T-cell (primary cell): ENCODE measurements at places on chromosomes 16 and 17. TPM values are rescaled to one million over a fixed set of nuclear protein-coding genes. Genes with fewer than 3 reads are reported as not detected.

- H3K36me3 ChIP-seq: no peaks in the 10 kb centered on the region
- no peak for DNase-seq
- no peak overlapping the region for H3K27ac ChIP-seq
- no peaks in the 10 kb centered on the region for H3K4me1 ChIP-seq
- peaks cover 5% of the 10 kb centered on the region for H3K27me3 ChIP-seq
Measured at GRCh38 chr16:87165151-87165550, 152.0 kb downstream of the C16orf95 start.

DNA sequence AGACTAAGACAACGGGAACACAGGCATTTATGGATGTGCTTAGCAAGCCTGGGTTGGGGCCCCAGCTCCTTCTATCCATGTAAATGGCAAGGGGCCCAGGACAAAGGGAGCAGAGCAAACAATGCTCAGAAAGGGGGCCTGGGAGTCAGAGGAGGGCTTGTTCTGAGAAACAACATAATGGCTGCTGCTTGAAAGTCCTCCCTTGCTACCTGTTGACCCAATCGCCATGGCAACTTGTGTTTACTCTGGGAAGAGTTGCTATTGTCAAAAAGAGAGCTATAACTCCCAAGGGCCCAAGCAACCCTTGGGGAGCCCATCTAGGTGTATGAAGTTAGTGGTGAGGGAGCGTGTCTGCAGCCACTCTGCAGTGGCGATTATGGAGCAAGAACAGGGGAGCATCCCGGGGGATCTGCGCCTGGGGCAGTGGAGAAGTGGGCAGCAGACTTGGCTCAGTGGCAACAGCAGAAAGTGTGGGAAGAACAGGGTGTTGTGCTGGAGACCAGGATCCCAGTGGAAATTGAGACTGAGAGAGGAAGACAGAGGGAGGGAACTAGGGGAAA lies 118.7 kb upstream of the NLRP1 start:
- no peaks in the 10 kb centered on the region for H3K36me3 ChIP-seq
- peak overlapping the region; percentile 7 for H3K4me3 ChIP-seq
- no peaks in the 10 kb centered on the region for H3K4me1 ChIP-seq

Gene DLX4
- total RNA-seq: 1.2 TPM

DNA sequence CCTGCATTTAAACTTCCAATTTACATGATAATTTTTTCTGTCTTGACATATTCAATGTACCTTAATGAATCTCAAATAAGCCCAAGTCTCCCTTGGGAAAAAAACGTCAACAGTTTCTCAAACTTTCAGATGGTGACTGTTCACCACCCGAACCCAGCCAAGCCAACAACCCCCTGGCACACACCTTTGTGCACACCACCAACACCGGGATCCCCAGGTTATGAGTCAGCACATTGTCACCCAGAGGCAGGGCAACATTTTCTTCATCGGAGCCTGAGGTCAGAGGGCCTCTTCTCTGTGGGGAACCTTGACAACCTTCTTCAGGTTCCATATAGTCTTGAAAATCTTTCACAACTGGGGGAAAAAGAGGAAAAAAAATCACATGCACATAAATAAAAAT lies 15.5 kb downstream of the DYNC1LI2 start:
- DNase-seq: no peak
- H3K4me3 ChIP-seq: no peak overlapping the region
- no peaks in the 10 kb centered on the region for H3K27me3 ChIP-seq
- peaks cover 9% of the 10 kb centered on the region for H3K4me1 ChIP-seq
- no peak overlapping the region for H3K27ac ChIP-seq

DNA sequence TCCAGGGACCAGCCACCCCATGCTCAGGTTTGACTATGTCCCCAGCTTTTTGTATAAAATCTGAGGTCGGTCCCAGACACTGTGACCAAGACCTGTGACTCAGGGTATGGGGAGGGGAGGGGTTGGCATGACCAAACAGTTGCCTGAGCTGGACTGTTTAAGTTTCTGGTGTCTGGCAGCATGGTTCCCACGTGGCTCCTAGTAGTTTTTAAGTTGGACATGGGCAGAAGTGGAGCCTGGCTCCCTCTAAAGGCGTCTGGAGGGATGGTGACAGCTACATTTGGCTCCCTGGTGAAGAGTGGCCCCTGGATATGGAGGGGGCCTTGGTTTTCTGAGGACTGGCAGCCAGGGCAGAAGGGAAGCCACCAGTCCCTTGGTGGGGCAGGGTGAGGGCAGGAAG lies 7.9 kb downstream of the SMCR8 start:
- H3K36me3 ChIP-seq: peaks cover 26% of the 10 kb centered on the region
- H3K4me1 ChIP-seq: no peaks in the 10 kb centered on the region
- no peak overlapping the region for H3K4me3 ChIP-seq
- H3K27ac ChIP-seq: no peak overlapping the region
- no peaks in the 10 kb centered on the region for H3K27me3 ChIP-seq
- DNase-seq: no peak

DNA sequence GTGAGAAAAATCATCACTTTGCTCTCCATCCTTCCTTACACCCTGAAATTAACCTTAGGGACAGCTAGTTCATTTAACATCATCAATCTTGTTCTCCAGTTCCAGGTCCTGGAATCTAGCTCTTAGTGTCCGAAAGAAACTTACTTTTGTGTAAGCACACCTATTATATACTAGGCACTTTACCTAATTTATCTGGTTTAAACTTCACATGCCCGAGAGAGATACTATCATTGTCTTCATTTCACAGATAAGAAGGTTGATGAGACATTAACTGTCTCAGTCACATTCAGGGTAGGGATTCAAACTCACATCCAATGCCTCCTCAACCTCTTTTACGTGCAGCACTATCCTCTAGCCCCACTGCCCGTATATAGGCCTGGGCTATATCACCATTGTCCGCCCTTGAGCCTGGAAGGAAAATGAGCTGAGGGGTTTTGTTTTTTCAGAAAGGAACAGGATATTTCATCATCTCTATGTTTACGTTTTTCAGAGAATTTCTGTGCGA lies 501 bp upstream of the AP2B1 start:
- H3K36me3 ChIP-seq: no peaks in the 10 kb centered on the region
- peaks cover 4% of the 10 kb centered on the region for H3K27me3 ChIP-seq
- DNase-seq: no peak

GRCh38 chr17:10428781-10429180 lies 7.0 kb upstream of the MYH8 start:
- no peak overlapping the region for H3K27ac ChIP-seq
- no peak for DNase-seq
- H3K4me1 ChIP-seq: no peaks in the 10 kb centered on the region
- no peaks in the 10 kb centered on the region for H3K36me3 ChIP-seq
- H3K4me3 ChIP-seq: no peak overlapping the region

Gene PGP
- 22.7 TPM for total RNA-seq

DNA sequence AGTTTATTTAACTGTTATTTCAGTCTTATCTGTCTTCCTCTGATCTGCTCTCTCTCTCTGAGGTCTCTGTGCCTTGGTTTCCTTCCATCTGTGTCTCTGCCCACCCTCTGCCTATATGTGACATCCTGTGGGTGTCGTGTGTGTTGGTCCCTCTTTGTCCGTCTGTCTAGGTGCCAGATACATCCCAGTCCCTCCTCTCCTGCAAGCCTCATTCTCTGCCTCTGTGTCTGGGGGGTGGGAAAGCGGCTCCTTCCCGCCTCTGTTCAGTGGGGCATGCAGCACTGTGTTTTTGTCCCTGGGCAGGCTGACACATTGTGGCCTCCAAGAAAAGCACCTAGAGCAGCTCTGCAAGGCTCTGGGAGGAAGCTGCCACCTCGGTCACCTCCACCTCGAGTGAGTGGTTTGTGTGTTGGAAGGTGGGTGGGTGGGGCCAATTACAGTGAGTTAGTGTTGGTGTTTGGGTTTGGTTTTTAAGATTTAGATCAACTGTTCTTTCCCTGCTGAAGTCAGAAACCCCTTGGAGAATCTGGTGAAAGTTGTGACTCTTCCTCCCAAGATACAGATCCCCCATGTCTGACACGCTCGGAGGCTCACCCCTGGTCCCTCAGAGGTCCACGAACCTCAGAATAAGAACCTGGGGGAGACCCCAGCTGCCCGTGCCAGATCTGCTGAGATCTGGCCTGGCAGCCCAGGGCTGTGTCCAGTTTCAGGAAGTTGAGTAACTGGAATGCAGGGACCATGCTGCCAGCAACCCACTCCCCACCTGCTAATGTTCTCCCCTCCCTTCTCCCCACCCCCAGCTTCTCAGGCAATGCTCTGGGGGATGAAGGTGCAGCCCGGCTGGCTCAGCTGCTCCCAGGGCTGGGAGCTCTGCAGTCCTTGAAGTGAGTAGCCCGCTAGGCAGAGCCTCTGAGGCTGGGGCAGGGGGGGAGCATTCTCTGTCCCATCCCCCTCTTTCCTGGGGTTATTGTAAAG lies 50.9 kb upstream of the CPNE2 start:
- H3K36me3 ChIP-seq: peaks cover 72% of the 10 kb centered on the region
- H3K27me3 ChIP-seq: no peaks in the 10 kb centered on the region
- H3K4me3 ChIP-seq: peak overlapping the region; percentile 28
- H3K27ac ChIP-seq: peak overlapping the region; percentile 90

- H3K27me3 ChIP-seq: no peaks in the 10 kb centered on the region
- H3K4me3 ChIP-seq: no peak overlapping the region
- H3K27ac ChIP-seq: no peak overlapping the region
- no peaks in the 10 kb centered on the region for H3K4me1 ChIP-seq
- H3K36me3 ChIP-seq: no peaks in the 10 kb centered on the region
Measured at GRCh38 chr16:82728901-82729300, 102.1 kb downstream of the CDH13 start.

- peaks cover 15% of the 10 kb centered on the region for H3K27me3 ChIP-seq
- H3K4me1 ChIP-seq: no peaks in the 10 kb centered on the region
- no peak overlapping the region for H3K27ac ChIP-seq
- no peak overlapping the region for H3K4me3 ChIP-seq
- DNase-seq: no peak
Measured at GRCh38 chr17:78616946-78617345, 39.8 kb upstream of the DNAH17 start.

Gene GLTPD2
- not detected for total RNA-seq

GRCh38 chr17:18280249-18280648 lies 19.8 kb downstream of the MIEF2 start:
- no peak overlapping the region for H3K4me3 ChIP-seq
- H3K4me1 ChIP-seq: no peaks in the 10 kb centered on the region
- H3K27me3 ChIP-seq: no peaks in the 10 kb centered on the region
- DNase-seq: no peak
- H3K27ac ChIP-seq: no peak overlapping the region

DNA sequence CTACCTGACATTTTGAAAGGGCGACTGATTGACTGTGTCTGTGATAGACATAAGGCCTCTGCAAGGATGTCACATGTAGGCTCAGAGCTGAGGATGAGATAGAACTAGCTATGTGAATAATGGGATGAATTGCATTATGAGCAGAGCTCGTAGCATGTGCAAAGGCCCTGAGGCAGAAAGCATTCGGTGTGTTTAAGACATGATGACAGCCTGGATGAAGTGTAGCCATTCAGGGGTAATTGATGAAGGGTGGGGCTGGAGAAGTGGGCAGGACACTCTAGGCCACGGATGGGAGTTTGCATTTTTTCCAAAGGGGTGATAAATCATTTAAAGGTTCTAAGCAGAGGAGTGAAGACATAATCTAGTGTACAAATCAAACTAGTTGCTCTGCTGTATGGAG lies 62.6 kb downstream of the USP43 start:
- no peak overlapping the region for H3K27ac ChIP-seq
- peaks cover 8% of the 10 kb centered on the region for H3K27me3 ChIP-seq
- H3K4me1 ChIP-seq: no peaks in the 10 kb centered on the region
- no peaks in the 10 kb centered on the region for H3K36me3 ChIP-seq
- no peak for DNase-seq

DNA sequence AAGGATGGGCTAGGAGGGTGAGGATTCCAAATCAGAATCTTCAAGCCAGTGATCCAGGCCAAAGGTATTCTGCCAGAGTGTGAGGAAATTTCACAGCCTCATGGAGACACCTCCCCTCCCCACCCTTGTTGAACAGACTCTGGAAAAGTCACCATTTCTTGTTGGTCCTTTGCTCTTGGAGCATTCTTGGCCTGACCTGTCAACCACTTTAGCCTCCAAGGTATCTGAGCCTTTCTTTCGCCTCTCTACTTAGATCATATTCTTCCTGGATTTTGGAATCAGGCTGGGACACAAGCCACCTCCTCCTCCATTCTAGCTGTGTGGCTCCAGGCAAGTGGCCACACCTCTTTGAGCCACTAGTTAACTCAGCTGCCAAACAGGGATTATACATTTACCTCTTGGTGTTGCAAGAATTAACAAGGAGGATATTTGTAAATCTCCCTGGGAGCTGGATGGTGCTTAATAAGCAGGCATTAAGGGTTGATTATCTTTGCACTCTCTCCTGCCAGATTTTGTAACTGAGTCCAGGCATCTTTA lies 193.5 kb downstream of the WWOX start:
- no peak overlapping the region for H3K4me3 ChIP-seq
- no peak overlapping the region for H3K27ac ChIP-seq
- no peaks in the 10 kb centered on the region for H3K4me1 ChIP-seq
- no peak for DNase-seq
- no peaks in the 10 kb centered on the region for H3K27me3 ChIP-seq

DNA sequence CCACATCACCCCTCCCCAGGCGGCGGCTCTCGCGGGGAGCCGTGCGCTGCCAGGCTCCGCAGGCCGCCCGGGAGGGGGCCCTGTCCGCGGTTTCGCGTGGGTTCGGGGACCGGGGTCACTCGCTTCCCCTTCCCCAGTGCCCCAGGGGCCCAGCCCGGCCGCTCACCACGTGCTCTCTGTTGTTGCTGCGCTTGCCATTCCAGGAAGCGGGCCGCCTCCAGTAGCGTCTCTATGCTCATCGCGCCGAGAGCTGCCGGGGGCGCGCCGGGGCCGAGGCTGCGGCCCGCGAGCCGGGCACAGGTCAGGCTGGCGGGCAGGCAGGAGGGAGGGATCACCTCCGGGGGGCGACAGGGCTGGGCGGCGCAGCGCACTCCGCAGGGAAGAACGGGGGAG lies 390 bp downstream of the MNT start:
- peak overlapping the region; percentile 94 for H3K4me3 ChIP-seq
- DNase-seq: peak; percentile 50
- peaks cover 20% of the 10 kb centered on the region for H3K4me1 ChIP-seq
- H3K27ac ChIP-seq: peak overlapping the region; percentile 89
- no peaks in the 10 kb centered on the region for H3K27me3 ChIP-seq

Gene CCL8
- total RNA-seq: not detected

DNA sequence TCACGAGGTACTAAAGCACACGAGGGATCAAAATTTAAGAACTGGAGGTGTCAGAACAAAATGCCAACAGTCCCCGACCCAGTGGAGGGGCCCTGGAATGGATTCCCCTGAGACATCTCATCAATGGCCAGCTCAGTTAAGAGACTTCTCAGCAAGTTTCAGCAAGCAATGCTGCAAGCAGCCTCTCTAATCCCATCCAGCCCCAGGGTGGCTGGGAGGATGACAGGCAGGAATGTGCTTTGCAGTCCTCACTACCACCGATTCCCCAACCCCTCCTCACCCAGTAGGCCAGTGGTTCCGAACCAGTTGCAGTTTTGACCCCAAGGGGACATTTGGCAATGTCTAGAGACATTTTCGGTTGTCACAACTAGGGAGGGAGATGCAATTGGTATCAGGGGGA lies 8.7 kb downstream of the GPRC5B start:
- no peak overlapping the region for H3K27ac ChIP-seq
- no peak overlapping the region for H3K4me3 ChIP-seq
- no peak for DNase-seq
- H3K36me3 ChIP-seq: no peaks in the 10 kb centered on the region

Gene WDR45B
- total RNA-seq: 64.6 TPM

GRCh38 chr16:81321039-81321438 lies 6.3 kb downstream of the GAN start:
- no peaks in the 10 kb centered on the region for H3K27me3 ChIP-seq
- no peak overlapping the region for H3K27ac ChIP-seq
- H3K36me3 ChIP-seq: no peaks in the 10 kb centered on the region
- H3K4me3 ChIP-seq: no peak overlapping the region

- no peak overlapping the region for H3K4me3 ChIP-seq
- no peak overlapping the region for H3K27ac ChIP-seq
- no peaks in the 10 kb centered on the region for H3K36me3 ChIP-seq
- no peak for DNase-seq
- peaks cover 33% of the 10 kb centered on the region for H3K27me3 ChIP-seq
Measured at GRCh38 chr17:6162216-6162615, 92.0 kb downstream of the WSCD1 start.
